ENCODE measurements at places on chromosomes 12 and 14.

GRCh38 chr12:80412343-80412953 is 31.6 kb upstream of the PTPRQ start:
- no peak for DNase-seq

GRCh38 chr14:32940066-32940651 is 1.5 kb downstream of the NPAS3 start:
- no peak for DNase-seq

- DNase-seq: no peak
These were observed 69.3 kb downstream of the ELK3 start for GRCh38 chr12:96263449-96263902.

DNA sequence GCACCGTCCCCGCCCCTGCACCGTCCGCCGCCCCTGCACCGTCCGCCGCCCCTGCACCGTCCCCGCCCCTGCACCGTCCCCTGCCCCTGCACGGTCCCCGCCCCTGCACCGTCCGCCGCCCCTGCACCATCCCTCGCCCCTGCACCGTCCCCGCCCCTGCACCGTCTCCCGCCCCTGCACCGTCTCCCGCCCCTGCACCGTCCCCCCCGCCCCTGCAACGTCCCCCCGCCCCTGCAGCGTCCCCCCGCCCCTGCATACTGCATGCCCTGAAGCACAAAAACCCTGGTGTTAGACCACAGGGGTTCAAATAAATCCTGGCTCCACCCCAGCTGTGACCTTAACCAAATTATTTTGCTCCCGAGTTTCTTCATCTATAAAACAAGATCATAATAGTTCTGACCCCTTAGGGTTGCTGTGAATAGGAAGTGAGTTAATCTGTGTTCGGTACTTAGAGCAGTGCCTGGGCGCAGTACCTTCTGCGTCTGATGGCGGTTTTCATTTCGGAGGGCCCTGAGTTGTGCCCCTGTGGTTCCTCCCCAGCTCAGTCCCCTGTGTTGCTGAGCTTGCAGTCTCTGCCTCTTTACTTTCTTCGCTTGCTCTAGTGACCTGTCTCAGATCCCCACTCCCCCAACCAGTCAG is 38.1 kb downstream of the ESRRB start:
- peak; percentile 27 for DNase-seq

DNA sequence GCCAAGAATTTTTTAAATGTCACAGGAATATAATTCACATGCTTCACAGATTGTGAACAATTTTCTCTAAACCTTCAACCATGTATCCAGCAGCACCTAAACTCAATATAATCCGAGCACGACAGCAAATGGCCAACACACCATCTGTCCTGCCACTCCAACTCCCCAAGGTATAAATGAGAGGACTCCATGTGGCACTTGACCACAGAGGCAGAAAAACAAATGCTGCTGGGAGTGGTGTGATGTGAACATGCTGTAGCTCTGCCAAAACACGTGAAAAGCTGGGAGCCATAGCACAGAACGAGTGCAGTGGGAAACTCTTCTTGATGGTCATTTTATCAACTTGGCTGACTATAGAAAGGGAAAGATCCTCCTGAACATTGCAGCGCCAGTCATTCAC is 70.9 kb downstream of the LLPH start:
- no peak for DNase-seq

GRCh38 chr12:111578276-111578970 is 20.7 kb downstream of the ATXN2 start:
- DNase-seq: no peak

GRCh38 chr12:122318607-122319605 is 52.6 kb upstream of the VPS33A start:
- no peak for DNase-seq

- DNase-seq: no peak
These were observed 283.1 kb downstream of the DPF3 start for GRCh38 chr14:72610831-72611200.

- no peak for DNase-seq
These were observed 167.1 kb upstream of the OR4E1 start for GRCh38 chr14:21840765-21841164.

- no peak for DNase-seq
These were observed 60.1 kb upstream of the PYGL start for GRCh38 chr14:51004352-51004800.

DNA sequence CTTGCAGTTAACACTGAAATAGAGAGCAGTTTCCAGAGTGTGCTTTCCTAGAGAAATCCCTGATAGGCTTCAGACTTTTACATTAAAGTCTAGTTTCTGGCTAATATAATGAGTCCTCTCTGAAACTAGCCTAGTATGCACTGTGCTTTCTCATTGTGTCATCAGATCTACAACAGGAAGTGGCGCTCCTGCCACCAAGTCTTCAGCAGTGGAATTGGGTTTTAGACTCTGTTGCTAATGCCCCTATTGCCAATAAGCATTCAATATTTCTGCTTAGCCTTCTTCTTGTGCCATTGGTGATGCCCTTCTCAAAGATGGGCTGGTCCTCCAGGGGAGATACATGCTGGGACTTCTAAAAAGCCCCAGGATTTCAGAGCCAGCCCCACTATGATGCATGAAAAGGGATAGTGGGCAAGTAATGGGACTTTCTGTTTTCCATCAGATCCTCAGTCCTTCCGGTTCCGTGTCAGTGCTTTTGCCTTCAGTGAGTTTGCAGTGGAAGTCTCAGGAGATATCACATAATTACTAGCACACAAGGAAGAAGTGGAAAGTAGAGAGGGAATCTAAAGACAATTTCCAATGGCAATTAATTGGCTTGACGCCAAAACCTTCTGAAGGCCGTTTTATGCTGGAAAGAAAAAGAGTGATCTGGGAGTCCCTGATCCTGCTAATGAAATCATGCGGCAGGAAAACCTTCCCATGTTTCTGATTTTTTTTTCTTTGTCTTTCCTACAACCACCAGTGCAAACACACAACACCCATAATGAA is 50.0 kb downstream of the SSPN start:
- DNase-seq: no peak

DNA sequence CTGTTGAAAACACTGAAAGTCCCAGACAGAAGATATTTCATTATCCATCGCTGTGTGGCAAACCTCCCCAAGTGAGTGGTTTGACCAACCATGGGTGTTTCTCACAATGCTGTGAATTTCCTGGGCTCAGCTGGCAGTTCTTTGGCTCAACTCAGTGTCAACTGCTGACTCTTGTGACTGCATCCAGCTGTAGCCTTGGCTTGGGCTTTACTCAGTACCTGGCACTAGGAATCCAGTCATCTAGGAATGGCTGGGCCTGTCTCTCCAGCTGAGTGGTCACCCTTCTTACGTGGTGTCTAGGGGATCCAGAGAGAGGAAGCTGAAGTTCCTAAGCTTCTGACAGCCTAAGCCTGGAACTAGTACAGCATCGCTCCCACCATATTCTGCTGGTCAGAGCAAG is 80.7 kb upstream of the PSMC1 start:
- DNase-seq: no peak

DNA sequence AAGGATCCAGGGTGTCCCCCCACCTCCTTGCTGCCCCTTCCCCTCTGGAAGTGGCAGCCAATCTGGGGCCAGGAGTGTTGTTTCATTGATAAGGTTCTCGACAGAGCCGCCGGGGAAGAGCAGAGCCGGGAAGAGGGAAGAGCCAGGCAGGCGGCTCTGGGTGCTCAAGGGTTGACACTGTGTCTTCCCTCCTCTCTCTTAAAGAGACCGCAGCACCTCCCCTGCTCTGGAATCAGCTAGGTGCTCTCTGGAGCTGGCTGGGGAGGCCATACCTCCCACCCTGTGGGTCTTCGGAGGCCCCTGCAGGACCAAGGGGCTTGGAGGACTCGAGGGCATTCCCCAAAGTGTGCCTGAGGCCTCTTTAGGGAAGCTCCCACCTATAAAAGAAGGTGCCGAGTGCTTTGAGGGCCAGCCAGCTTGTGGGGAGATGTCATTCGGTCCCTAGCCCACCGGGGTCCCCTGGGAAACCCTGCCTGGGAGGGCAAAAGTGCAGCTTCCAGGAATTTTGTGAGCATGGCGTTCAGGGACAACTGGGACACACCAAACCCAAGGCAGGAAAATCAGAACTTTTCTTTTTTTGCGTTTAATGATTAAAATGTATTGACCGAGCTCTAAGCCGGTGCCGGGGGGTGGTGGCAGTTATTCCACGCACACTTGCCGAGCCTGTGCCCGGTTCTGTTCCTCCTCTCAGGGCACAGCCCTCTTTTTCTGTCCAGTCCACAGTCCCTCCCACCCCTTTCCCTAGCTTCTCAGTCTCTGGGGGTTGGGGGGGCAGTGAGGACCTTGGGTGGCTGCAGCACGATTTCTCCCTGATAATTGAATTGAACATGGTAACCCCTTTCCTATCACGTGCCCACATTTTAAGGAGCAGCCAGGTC is 3.0 kb downstream of the SETD1B start:
- DNase-seq: no peak
